ENCODE measurements at places on chromosomes 12 and 14. TPM values are rescaled to one million over a fixed set of nuclear protein-coding genes. Genes with fewer than 3 reads are reported as not detected.

The POTEG gene
- total RNA-seq = not detected

The TBC1D30 gene
- total RNA-seq = 8.9 TPM

The LRRC10 gene
- not detected for total RNA-seq

The TAC3 gene
- total RNA-seq = not detected

The ESR2 gene
- total RNA-seq = not detected

The CD163L1 gene
- not detected for total RNA-seq

The TRPV4 gene
- total RNA-seq = 0.44 TPM

The PLCZ1 gene
- total RNA-seq = not detected

The PLA2G1B gene
- total RNA-seq = 0.69 TPM

The OVCH1 gene
- total RNA-seq = not detected

The DPPA3 gene
- not detected for total RNA-seq

The INTS13 gene
- total RNA-seq = 55.9 TPM

The DENND5B gene
- total RNA-seq = 36.8 TPM

The TAS2R10 gene
- 0.23 TPM for total RNA-seq

The C12orf50 gene
- not detected for total RNA-seq

The SAMD15 gene
- total RNA-seq = 1.4 TPM

GRCh38 chr12:48123169-48123568 is 4.0 kb downstream of the PFKM start:
- peaks cover 11% of the 10 kb centered on the region for H3K36me3 ChIP-seq
- no peak overlapping the region for H3K27ac ChIP-seq
- H3K27me3 ChIP-seq = no peaks in the 10 kb centered on the region
- H3K4me1 ChIP-seq = peaks cover 11% of the 10 kb centered on the region
- no peak for DNase-seq

- H3K4me1 ChIP-seq = no peaks in the 10 kb centered on the region
- DNase-seq = no peak
- H3K27ac ChIP-seq = no peak overlapping the region
- H3K27me3 ChIP-seq = no peaks in the 10 kb centered on the region
Observed at GRCh38 chr14:52244328-52244727, 23.2 kb upstream of the PTGDR start.

- DNase-seq = no peak
- no peaks in the 10 kb centered on the region for H3K36me3 ChIP-seq
Observed at GRCh38 chr12:118500299-118500698, 123.9 kb downstream of the SUDS3 start.

DNA sequence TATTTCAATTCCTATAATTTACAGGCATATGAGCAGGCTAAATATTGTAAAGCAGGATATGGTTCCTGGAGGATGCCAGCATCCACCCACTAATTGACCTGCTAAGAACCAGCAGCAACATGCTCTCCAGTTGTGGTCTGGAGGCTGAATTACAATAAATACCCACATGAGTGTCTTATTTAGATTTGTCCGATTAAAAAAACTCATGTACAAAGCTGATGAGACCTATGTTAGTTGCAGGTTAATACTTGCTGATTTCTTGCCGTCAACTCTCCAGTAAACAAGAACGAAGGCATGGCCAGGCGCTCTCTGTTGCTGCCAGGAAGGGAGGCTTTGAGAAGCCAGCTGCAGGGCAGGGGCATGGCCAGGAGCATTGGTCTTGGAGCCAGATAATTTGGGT is 169.3 kb upstream of the PRICKLE1 start:
- H3K4me3 ChIP-seq = no peak overlapping the region
- no peaks in the 10 kb centered on the region for H3K36me3 ChIP-seq
- DNase-seq = no peak
- H3K27me3 ChIP-seq = no peaks in the 10 kb centered on the region
- H3K4me1 ChIP-seq = peaks cover 8% of the 10 kb centered on the region
- peak overlapping the region; percentile 17 for H3K27ac ChIP-seq

GRCh38 chr14:64298773-64299172 is 4.6 kb upstream of the ESR2 start:
- no peaks in the 10 kb centered on the region for H3K4me1 ChIP-seq
- no peak for DNase-seq
- no peak overlapping the region for H3K4me3 ChIP-seq
- no peak overlapping the region for H3K27ac ChIP-seq
- no peaks in the 10 kb centered on the region for H3K36me3 ChIP-seq

DNA sequence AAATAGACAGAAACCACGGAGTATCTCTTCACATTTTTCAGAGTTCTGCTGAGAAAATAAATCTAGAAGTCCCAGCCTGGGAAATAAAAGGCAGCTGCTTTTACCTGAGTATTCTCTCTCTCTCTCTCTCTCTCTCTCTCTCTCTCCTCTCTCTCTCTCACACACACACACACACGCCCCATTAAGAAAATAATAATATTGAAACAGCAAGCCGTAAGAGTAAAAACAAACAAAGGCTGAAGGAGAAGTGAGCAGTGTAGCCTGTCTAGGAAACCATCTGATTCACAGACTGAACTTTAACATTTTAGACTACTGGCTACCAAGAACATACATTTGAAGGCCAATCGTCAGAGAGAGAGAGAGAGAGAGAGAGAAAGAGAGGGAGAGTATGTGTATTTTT is 8.4 kb downstream of the PTHLH start:
- H3K27me3 ChIP-seq = peaks cover 8% of the 10 kb centered on the region
- DNase-seq = no peak
- H3K36me3 ChIP-seq = no peaks in the 10 kb centered on the region
- no peak overlapping the region for H3K4me3 ChIP-seq

GRCh38 chr14:65731933-65732506 is 319.5 kb downstream of the FUT8 start:
- H3K27me3 ChIP-seq = no peaks in the 10 kb centered on the region
- DNase-seq = no peak
- no peaks in the 10 kb centered on the region for H3K36me3 ChIP-seq
- no peaks in the 10 kb centered on the region for H3K4me1 ChIP-seq
- H3K4me3 ChIP-seq = no peak overlapping the region
- H3K27ac ChIP-seq = no peak overlapping the region

- H3K36me3 ChIP-seq = no peaks in the 10 kb centered on the region
- no peaks in the 10 kb centered on the region for H3K4me1 ChIP-seq
- no peak for DNase-seq
- H3K4me3 ChIP-seq = no peak overlapping the region
Observed at GRCh38 chr14:71554959-71555612, 377.1 kb upstream of the RGS6 start.

DNA sequence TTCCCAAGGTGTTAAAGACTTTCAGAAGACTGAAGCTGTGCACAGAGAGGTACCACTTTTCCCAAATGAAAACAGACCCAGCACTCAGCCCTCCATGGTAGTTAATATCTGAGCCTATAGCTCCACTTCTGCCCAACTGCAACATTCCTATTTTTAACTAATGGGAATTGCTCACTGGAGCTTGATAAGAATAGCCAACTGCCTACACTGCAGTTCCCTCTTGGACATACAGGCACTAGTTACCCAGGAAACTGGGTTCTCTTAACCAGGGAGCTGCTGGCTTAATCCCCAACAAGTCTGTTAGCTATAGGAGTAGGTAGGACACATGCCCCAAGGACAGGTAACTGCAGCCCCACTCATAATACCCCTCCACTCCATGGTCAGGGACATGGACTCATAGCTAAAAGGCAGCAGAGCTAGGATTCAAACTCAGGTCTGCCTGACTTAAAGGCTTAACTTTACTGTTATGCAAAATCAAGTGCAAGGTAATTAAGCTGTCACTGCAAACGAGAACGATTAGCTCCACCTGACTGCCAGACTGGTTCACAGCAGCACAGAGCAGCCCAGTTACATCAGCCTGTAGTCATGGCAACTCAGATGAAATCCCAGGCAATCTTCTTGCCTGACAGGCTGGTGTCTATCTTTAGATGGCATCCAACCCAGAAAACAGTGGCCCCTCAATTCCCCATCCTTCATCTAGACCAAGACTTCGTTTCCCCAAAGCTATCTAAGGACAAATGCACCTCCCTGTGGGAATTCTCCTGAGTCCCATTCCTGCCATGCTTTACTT is 77.1 kb upstream of the ACTN1 start:
- no peak overlapping the region for H3K4me3 ChIP-seq
- no peak for DNase-seq
- peaks cover 5% of the 10 kb centered on the region for H3K36me3 ChIP-seq

DNA sequence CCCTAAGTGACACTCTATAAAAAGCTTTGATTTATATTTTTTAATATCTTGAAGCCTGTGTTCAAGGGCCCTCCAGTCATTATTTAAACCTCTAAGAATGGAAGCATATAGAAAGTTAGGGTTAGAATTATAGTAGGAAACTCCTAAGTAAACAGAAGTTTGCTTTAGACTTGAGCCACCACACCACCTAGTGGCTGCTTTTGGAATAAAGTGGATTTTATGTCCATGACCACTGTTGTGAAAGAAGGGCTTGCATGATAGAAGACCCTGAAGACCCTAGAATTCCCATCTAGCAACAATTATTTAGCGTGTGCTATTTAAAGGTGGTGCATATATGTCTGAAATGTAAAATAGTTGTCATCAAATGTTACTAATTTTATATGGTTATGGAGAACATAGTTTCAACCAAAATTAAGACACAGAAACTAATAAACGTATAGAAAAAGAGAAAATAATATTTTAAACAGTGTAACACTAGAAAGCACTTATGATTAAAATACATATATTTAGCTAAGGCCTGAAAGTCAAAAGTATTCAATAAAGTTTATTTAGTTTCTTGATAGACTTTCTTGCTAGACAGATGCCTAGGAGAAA is 21.3 kb downstream of the LRRIQ1 start:
- no peaks in the 10 kb centered on the region for H3K36me3 ChIP-seq
- peak; percentile 18 for DNase-seq
- no peak overlapping the region for H3K27ac ChIP-seq
- no peaks in the 10 kb centered on the region for H3K4me1 ChIP-seq
- no peaks in the 10 kb centered on the region for H3K27me3 ChIP-seq

- H3K4me3 ChIP-seq = no peak overlapping the region
- no peak for DNase-seq
- no peak overlapping the region for H3K27ac ChIP-seq
- peaks cover under 1% of the 10 kb centered on the region for H3K4me1 ChIP-seq
Observed at GRCh38 chr14:65095633-65096205, 6.6 kb downstream of the MAX start.

- H3K4me1 ChIP-seq = no peaks in the 10 kb centered on the region
- H3K27me3 ChIP-seq = no peaks in the 10 kb centered on the region
- no peaks in the 10 kb centered on the region for H3K36me3 ChIP-seq
- DNase-seq = no peak
- no peak overlapping the region for H3K4me3 ChIP-seq
Observed at GRCh38 chr14:90675399-90675798, 140.8 kb downstream of the TTC7B start.

- no peaks in the 10 kb centered on the region for H3K27me3 ChIP-seq
- no peaks in the 10 kb centered on the region for H3K4me1 ChIP-seq
- no peaks in the 10 kb centered on the region for H3K36me3 ChIP-seq
- DNase-seq = no peak
- no peak overlapping the region for H3K27ac ChIP-seq
Observed at GRCh38 chr14:34220921-34221320, 241.1 kb downstream of the SPTSSA start.

DNA sequence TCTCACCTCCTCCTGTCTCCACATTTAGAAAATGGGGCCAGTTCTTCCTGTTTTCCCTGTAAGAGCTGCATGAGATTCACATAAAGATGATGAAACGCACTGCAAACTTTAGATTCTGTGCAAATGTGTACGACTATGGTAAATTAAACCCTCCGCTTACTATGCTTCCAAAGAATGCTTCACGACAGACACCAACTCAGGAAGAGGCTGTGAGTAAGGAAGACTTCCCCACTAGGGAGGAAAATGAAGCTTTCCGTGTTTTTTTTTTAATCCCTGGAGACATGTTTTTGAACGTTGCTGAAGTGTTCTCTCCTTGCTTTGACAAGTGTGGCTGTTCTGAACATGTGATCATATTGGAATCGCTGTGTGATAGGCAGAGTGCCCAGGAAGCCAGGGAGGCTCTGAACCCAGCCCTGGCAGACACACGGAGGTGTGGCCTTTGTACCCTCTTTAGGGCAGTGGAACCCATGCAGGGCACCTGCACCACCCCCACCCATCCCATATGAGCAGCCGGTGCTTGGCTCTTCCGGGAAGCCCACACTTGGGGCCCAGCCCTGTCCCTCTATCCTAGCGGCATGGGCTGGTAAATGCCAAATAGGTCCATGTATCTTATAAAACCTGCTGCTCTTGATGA is 7.5 kb upstream of the SYNE3 start:
- no peak for DNase-seq
- H3K27me3 ChIP-seq = no peaks in the 10 kb centered on the region
- H3K4me3 ChIP-seq = no peak overlapping the region
- H3K4me1 ChIP-seq = peaks cover 19% of the 10 kb centered on the region
- no peaks in the 10 kb centered on the region for H3K36me3 ChIP-seq
- H3K27ac ChIP-seq = peak overlapping the region; percentile 81

GRCh38 chr12:70366581-70367257 is 629 bp downstream of the KCNMB4 start:
- no peaks in the 10 kb centered on the region for H3K36me3 ChIP-seq
- no peak for DNase-seq
- no peaks in the 10 kb centered on the region for H3K4me1 ChIP-seq
- H3K27me3 ChIP-seq = peaks cover 37% of the 10 kb centered on the region

DNA sequence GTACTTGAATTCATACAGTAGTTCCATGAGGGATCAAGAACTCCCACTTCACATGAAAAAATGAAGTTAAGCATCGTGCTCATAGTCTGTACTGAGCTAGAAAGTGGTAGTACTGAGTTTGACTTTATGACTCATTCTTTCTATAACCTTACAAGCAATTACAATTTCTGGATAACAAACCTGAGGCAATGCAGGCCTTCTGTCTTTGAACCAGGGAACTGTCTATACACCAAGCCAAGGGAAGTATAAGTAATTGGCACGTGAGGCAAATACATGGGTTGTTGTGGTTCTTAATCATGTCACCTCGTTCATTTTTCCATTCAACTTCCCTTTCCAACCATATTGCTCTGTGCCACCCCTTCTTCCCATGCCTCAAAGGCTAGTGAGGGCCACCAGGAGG is 16.8 kb downstream of the GNS start:
- H3K4me3 ChIP-seq = no peak overlapping the region
- no peak for DNase-seq
- peaks cover 2% of the 10 kb centered on the region for H3K4me1 ChIP-seq
- peaks cover 11% of the 10 kb centered on the region for H3K36me3 ChIP-seq
- no peaks in the 10 kb centered on the region for H3K27me3 ChIP-seq
- no peak overlapping the region for H3K27ac ChIP-seq

GRCh38 chr12:43551971-43552559 is at the start of gene ADAMTS20:
ADAMTS20 (minus strand) TSS chr12:43552203; CDS start chr12:43551921, 282 bp downstream.
- no peak for DNase-seq
- H3K27ac ChIP-seq = no peak within 1 kb of the TSS
- no peaks in the 10 kb centered on the region for H3K4me1 ChIP-seq
- no peaks in the 10 kb centered on the region for H3K36me3 ChIP-seq
- no peak within 1 kb of the TSS for H3K4me3 ChIP-seq

GRCh38 chr14:71235875-71236274 is 328.6 kb downstream of the PCNX1 start:
- H3K4me1 ChIP-seq = no peaks in the 10 kb centered on the region
- no peak for DNase-seq
- H3K27me3 ChIP-seq = no peaks in the 10 kb centered on the region

- H3K27ac ChIP-seq = no peak overlapping the region
- H3K27me3 ChIP-seq = no peaks in the 10 kb centered on the region
- no peak overlapping the region for H3K4me3 ChIP-seq
- H3K4me1 ChIP-seq = no peaks in the 10 kb centered on the region
- DNase-seq = no peak
- no peaks in the 10 kb centered on the region for H3K36me3 ChIP-seq
Observed at GRCh38 chr12:2998789-2999264, 39.6 kb downstream of the TEAD4 start.
